GM12865 (cell line): ENCODE measurements at places on chromosomes 2 and 18.

DNA sequence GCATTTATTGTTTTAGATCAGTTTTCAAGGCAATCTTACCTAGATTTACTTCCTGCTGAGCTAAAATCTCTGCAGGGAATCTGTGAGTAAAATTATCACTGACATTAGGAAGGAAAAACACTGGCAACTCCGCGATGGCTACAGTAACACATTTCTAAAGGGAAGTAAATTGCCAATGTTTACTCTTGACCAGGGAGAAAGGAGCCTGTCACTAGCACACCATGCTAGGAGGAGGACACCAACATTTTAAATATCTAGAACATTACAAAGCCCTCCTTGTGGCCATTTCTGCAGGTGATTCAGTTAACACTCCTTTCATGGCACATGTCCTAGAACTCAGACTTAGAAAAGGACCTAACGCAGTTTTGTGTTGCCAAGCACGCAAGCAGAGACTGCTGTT, 58.4 kb downstream of the TCF4 start:
- DNase-seq, result no peak

DNA sequence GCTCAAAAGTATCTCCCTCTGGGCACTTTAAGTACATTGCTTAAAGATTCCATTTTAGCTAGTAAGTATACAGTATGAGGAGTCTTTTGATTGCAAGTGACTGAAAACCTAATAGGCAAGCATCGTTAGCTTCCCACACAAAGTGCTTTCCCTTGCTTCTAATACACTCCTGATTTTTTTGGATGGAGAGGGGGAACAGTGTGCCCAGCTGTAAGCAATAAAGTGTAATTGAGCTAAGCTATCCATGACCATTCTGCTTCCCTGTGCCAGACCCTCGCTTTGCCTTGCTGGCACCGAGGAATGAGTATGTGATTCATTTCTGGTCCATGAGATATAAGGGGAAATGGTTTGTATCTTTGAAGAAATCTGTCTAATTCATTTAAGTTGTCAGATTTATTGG, 3.8 kb upstream of the ZNF24 start:
- DNase-seq, result no peak

- DNase-seq, result no peak
Measured at GRCh38 chr2:172516299-172516698, 39.6 kb upstream of the PDK1 start.

- DNase-seq, result no peak
Measured at GRCh38 chr2:5982903-5983265, 290.7 kb downstream of the SOX11 start.

GRCh38 chr2:162710287-162710890, 128.2 kb downstream of the KCNH7 start:
- no peak for DNase-seq

DNA sequence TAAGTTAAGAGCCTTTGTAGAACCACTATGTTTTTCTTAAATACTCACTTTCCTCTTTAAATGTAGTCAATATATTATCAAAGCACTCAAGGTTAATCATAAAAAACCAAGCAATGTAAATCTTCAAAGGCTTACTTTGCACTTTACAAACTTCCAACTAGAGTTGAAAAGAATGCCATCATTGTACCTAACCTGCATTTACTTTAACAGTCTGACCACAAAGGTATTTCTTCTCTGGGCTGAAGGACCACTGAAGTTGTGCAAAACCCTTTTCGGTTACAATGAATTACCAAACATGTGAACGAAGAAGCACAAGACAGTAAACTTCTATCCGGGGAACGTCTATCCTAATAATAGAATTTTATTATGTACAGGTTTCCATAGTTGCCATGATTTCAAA, 3.0 kb downstream of the HNRNPLL start:
- DNase-seq, result no peak

GRCh38 chr2:197208024-197208423, 102.6 kb downstream of the ANKRD44 start:
- DNase-seq, result no peak

DNA sequence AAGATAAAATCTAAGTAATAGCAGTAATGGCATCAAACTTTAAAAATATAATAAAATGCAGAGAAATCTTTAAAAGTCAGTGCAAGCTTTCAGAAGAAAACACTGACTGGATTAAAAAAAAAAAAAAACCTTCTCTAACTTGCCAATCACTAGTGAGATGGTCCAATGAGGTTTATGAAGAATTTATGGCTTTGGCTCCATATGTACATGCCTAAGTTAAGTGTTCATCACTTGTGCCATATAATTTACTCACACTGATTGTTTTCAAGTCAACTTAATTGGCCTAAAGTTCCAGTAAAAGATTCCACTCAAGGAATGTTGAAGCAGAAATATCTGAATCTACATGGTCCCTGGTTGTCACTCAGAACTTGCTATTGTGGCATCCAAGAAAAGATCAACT, 40.7 kb upstream of the RAB27B start:
- no peak for DNase-seq

- peak; percentile 47 for DNase-seq
Measured at GRCh38 chr18:30971338-30971956, 71.1 kb downstream of the DSC3 start.

DNA sequence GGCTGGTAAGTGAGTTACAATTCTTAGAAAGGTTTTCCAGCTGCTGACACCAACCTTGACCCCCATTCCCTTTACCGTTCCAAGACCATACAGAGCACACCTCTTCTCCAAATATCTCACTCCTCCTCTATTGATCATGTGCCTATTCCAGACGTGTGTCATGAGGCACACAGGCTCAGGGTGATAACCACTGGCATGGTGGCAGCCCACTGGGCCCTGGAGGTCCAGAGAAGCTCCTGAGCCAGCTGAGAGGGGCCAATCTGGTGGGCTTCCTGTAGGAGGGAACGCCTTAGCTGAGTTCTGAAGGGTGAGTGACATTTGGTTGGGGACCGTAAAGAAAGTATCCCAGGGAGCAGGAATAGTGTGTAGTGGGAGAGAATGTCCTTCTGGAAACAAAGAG, 28.3 kb downstream of the ZAP70 start:
- DNase-seq, result no peak

- no peak for DNase-seq
Measured at GRCh38 chr2:237354892-237355291, 59.1 kb downstream of the COL6A3 start.

DNA sequence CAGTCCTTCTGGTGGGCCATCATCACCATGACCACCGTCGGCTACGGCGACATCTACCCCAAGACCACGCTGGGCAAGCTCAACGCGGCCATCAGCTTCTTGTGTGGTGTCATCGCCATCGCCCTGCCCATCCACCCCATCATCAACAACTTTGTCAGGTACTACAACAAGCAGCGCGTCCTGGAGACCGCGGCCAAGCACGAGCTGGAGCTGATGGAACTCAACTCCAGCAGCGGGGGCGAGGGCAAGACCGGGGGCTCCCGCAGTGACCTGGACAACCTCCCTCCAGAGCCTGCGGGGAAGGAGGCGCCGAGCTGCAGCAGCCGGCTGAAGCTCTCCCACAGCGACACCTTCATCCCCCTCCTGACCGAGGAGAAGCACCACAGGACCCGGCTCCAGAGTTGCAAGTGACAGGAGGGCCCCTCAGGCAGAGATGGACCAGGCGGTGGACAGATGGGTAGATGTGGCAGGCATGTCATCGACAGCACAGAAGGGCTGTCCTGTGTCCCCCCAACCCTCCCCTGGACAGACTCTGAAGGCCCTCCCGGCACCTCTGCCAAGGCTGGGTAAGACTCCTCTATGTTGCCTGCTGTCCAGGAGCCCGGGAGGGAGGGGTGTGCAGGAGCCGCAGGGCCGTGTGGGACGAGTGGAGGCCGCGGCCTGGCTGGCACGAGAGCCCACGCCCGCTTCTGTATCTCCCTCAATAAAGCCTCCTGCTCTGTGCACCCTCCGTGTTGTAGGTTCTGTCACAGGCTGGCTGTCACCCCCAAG, 2.0 kb downstream of the KCNF1 start:
- no peak for DNase-seq

- DNase-seq, result no peak
Measured at GRCh38 chr2:106161938-106162820, 31.9 kb downstream of the UXS1 start.

- DNase-seq, result no peak
Measured at GRCh38 chr2:27220091-27220490, 2.9 kb downstream of the CAD start.
